ENCODE measurements at places on chromosomes 12 and 14.

GRCh38 chr12:96669786-96670185, 180.4 kb downstream of the CFAP54 start:
- DNase-seq, result no peak

GRCh38 chr14:95524706-95525512, 8.5 kb upstream of the SYNE3 start:
- DNase-seq, result no peak

GRCh38 chr12:127414186-127414585, 852.8 kb upstream of the TMEM132C start:
- no peak for DNase-seq

GRCh38 chr12:94284046-94284445, 135.7 kb downstream of the PLXNC1 start:
- no peak for DNase-seq

DNA sequence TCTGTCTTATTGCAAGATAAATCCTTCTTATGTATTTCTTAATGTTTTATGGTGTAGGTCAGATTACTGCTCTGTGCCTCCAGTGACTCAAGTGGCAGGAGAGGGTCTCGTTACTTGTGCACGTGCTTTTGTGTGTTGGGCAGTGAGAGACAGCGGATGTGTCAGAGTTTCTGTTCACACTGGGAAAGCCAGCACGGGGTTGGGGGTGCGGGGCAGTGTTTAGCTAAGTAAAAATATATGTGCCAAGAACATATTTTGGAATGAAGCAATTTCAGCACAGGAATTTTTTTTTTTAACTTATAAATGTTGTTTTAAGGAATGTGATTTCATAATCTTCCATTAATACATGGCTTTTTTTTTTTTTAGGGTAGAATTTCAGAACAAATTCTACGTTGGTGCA, 4.5 kb upstream of the DNAH10 start:
- DNase-seq, result no peak

- peak; percentile 30 for DNase-seq
These were observed 24.8 kb downstream of the BICDL1 start for GRCh38 chr12:120013659-120014380.

DNA sequence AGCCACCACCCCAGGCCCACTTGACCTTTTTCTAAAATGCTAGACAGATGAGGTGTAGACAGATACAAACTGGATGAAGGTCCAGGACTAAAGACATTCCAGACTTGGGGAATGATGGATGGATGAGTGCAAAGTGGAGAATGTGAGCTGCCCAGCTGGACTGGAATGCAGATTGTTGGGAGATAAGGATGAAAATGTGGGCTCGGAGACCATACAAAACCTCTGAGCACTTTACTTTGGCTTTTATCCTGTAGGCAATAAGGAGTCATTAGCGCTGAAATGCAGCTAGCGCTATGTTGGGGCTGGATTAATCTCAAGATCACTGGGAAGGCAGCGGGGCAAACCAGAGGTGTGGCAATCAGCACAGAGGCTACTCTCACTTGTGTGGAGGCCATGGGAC, 64.7 kb upstream of the GNPNAT1 start:
- no peak for DNase-seq

GRCh38 chr12:66187036-66187435, 2.0 kb upstream of the IRAK3 start:
- no peak for DNase-seq

GRCh38 chr12:75854681-75855309, 176.8 kb downstream of the PHLDA1 start:
- DNase-seq, result no peak

GRCh38 chr12:25087596-25087995, 107.4 kb downstream of the DNAI7 start:
- no peak for DNase-seq

All from Daoy (cell line).